LHCN-M2 (cell line): ENCODE measurements at places on chromosomes 6 and 20.

DNA sequence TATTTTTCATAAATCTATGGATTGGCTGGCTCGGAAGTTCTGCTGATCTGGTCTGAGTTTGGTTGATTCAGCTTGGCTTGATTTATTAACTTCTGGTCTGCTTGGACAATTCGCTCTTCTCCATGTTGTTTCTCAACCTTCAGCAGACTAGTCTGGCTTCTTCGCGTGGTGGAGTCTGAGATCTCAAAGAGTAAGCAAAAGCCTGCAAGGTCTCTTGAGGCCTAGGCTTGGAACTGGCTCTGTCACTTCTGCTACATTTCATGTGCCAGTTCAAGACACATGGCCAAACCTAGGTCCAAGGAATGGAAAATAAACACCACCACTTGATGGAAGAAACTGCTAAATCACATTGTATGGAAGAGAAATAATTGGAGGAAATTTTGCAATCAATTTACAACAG is 115.1 kb upstream of the JAG1 start:
- DNase-seq = no peak

DNA sequence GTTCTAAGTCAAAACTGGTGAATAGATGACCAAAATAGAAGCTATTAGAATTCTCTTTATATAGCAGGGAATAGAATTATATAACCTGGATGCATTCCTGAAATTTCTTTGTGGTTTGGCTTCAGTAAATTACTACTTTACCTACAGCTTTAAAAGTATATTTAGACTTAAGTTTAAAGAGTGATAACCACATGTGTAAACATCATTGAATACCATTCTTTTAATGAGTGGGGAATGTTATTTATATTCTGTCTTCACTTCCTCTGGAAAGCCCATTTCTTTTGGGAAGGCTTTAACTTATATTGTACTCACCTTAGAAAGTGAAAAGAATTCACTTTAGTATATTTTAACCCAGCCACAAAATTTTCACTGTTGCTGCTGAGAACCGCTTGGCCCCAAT is 39.1 kb downstream of the PLEKHG1 start:
- DNase-seq = no peak

- no peak for DNase-seq
Measured at GRCh38 chr6:79635232-79635543, 4.1 kb downstream of the SH3BGRL2 start.

- no peak for DNase-seq
Measured at GRCh38 chr6:131803007-131803769, 4.6 kb upstream of the ENPP1 start.

- no peak for DNase-seq
Measured at GRCh38 chr6:40138273-40138720, 204.0 kb upstream of the MOCS1 start.

GRCh38 chr6:34615574-34616226 is 59.6 kb upstream of the SPDEF start:
- DNase-seq = no peak

- DNase-seq = no peak
Measured at GRCh38 chr6:88477413-88477812, 311.3 kb upstream of the CNR1 start.

DNA sequence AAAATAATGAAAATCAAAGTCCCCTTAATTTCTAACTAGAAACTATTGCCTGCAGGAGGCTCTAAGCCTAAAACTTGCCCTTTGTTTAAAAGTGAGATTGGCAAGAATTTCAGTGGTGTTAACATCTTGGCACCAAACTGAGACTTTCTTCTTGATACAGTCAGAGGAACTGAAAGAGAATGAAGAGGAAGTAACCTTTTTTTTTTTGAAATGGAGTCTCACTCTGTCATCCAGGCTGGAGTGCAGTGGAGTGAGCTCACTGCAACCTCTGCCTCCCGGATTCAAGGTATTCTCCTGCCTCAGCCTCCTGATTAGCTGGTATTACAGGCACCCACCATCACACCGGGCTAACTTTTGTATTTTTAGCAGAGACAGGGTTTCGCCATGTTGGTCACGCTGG is 3.6 kb downstream of the DOP1A start:
- DNase-seq = no peak

- DNase-seq = no peak
Measured at GRCh38 chr6:14241255-14242070, 123.9 kb downstream of the CD83 start.

DNA sequence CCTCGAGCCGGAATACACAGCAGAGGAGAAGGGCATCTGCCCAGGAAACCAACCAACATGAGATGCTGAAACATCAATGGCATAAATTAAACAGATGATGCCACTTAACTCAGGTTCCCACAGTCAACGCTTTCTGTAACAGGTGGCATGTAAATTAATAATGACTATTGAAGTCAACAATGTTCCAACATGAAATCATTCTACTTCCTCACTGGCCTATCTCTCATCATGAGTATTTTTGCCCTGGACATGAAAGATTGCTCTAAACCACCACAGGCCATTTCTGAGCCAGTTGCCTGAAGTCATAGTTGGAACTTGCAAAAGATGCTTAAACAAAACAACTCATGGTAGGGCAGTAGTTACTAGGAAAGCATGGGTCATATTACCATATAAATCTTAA is 397.9 kb upstream of the JARID2 start:
- DNase-seq = peak; percentile 24

DNA sequence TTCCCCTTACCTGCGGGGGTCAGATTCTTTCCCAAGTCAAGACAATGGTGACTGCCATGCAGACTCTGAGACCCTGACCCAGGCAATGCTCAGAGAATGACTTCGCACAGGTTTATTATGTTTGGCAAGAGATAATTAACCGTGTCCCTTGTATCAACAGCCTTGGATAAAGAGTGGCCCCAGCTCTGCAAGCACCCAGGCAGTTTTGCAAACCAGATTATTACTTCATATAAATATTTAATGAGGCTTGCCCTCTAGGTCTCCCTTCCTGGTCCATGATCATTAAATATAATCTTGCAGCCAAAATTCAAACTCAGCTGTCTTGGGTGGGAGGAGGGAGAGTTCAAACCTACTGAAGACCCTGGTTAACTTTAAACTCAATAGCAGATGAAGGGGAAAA is 156.5 kb downstream of the ANKRD60 start:
- no peak for DNase-seq

- peak; percentile 72 for DNase-seq
Measured at GRCh38 chr6:116405652-116406356, 35.1 kb downstream of the DSE start.

GRCh38 chr20:59836767-59837166 is 96.7 kb downstream of the SYCP2 start:
- no peak for DNase-seq

DNA sequence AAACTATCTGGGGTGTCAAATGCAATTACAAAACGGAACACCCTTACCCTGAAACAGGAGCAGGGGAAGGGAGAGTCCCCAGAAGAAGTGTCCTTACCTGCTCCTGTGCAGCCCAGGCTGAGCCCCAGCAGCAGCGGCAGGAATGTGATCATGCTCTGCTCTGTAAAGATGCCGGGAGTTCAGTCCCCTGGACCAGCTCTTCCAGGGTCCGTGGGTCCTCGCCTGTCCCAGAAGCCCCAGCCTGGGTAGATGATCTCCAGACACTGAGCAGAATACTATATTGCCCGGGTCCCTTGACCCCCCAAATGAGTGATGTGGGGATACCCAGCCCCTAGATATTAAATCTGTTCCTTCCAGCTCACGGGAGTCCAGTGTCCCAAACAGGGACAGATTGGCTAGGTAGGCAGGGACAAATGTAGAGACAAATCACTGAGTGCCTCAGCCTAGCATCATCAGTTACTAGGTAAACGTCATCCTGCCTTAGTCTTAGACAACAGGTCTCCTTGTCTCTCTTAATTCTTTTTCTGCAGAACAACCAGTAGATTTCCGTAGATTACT is at the start of gene HLA-DMB:
Gene HLA-DMB (minus strand): TSS at position 373 of the 558 bp plus-strand sequence. CDS start 221 bp downstream, at position 152.
- peak; percentile 66 for DNase-seq

- DNase-seq = no peak
Measured at GRCh38 chr6:160027076-160027475, 58.2 kb downstream of the IGF2R start.

DNA sequence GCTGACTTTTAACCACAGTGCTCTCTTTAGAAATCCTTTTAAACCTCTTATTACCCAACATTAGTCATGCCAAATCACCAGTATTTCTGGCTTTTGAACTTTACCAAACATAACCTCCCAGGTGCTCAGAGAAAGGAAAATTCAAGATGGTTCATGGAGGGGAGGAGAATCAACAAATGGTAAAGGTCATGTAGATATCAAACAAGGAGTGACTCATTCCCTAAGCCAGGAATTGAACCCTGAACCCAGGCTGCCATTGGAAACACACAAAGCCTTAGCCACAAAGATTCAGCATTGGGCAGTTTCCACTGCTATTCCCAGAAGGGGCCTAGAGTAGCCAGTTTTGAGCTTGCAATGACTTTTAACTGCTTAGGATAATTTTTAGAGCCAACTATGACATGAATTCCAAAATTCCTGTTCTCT is 21.6 kb upstream of the ENTPD6 start:
- peak; percentile 22 for DNase-seq

DNA sequence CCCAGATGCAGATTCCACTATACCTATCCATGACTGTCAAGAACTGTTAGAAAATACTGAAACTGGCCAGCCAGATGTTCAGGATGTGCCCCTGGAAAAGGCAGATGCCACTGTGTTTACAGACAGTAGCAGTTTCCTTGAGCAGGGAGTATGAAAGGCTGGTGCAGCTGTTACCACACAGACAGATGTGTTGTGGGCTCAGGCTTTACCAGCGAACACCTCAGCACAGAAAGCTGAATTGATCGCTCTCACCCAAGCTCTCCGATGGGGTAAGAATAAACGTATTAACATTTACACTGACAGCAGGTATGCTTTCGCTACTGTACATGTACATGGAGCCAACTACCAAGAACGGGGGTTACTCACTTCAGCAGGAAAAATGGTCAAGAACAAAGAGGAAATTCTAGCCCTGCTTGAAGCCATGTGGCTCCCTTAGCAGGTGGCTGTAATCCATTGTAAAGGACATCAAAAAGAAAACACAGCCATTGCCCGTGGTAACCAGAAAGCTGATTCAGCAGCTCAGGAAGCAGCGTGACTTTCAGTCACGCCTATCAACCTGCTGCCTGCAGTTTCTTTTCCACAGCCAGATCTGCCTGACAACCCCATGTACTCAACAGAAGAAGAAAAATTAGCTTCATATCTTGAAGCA is 459.7 kb upstream of the HTR1E start:
- no peak for DNase-seq

- peak; percentile 76 for DNase-seq
Measured at GRCh38 chr6:145247692-145248419, 487.5 kb downstream of the EPM2A start.

GRCh38 chr6:35589201-35589739 is 76.6 kb upstream of the TULP1 start:
- no peak for DNase-seq

DNA sequence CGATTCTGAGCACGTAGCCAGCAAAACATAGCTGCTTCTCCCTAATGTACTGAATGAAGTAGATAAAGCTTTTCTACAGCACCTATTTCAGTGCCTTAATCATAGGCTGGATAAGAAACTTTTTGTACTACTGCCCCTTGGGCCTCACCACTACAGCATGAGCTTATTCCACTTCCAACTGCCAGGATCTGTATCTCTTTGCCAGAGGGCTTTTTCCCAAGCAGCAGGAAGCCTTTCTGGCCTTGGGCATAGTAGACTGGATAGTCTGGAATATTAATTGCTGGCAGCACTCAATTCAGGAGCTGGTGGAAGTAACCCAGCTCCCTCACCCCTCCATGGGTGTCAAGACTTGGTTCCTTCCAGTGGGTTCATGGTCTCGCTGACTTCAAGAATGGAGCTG is 43.6 kb downstream of the ANKEF1 start:
- no peak for DNase-seq
